Naive thymus-derived CD4-positive, alpha-beta T cell (primary cell): ENCODE measurements at places on chromosomes 11 and 22.

DNA sequence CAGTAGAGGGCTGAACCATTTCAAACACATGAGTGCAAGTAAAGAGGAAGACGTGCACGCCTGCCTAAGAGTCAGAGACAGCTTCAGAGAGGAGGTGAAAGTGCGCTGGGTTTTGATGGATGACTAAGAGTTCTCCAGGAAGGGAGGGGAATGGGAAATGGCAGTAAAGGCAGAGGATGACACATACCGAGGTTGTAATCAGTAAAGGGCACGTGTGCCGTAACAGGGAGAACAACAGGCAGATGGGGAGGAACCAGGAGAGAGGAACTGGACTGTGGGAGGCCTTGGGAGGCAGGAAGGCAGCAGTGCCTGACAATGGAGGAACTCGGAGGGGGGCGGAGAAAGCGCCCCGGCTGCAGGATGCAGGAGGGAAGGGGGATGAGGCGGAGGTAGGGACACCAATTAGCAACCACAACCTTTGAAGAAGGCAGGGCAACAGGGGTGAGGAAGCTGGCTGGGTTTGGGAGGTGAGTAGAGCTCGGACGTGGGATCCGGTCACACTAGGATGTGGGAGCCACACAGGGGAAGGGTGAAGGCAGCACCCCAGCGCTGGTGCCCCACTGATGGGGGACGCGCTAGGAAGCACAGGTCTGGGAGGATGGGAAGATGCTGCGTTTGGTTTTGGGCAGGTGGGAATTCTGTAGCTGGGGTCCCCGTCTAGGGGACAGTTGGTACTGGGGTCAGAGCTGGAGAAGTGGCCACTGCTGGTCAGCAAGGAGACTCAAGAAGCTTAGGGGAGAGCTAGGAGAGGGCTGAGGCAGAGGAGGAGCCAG lies 67.4 kb downstream of the SCUBE1 start:
- DNase-seq, result no peak

DNA sequence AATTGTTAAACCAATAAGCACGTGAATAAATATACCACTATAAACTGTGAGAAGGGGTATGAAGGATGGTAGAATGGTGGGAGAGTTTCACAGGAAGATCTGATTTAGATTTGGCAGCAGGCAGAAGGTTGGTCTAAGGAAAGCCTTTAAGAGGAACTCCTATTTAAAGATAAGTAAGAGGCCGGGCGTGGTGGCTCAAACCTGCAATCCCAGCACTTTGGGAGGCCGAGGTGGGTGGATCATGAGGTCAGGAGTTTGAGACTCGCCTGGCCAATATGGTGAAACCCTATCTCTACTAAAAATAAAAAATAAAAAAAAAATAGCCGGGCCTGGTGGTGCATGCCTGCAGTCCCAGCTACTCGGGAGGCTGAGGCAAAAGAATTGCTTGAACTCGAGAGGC lies 45.8 kb upstream of the CXCR5 start:
- DNase-seq, result no peak

DNA sequence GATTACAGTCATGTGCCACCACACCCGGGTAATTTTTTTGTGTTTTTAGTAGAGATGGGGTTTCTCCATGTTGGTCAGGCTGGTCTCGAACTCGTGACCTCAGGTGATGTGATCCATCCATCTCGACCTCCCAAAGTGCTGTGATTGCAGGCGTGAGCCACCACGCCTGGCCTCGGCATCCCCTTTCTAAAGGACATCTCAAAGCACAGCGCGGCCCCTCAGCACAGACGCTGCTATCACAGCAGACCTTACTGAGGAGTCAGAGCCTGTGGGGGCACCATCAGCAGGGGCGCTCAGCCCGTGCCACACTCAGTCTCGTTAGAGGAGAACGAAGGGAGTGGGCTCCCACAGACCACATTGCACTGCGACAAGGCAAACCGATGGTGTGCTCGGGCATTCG lies 19.4 kb downstream of the CELSR1 start:
- DNase-seq, result no peak

DNA sequence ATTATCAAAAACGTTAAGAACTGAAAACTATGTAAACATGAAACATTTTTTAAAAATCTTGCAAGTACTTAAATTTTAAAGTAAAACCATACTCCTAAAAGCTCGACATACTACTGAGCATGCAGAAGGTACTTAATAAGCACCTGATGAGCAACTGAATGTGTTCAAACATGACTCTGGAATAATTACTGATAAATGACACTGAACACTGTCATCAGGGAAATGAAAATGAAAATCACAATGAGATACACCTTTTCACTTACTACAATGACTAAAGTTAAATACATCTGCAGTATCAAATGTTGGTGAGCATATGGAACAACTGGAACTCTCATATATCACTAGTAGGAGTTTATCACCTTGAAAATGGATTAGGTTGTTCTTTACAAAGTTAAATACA lies 65.2 kb downstream of the PICALM start:
- no peak for DNase-seq

DNA sequence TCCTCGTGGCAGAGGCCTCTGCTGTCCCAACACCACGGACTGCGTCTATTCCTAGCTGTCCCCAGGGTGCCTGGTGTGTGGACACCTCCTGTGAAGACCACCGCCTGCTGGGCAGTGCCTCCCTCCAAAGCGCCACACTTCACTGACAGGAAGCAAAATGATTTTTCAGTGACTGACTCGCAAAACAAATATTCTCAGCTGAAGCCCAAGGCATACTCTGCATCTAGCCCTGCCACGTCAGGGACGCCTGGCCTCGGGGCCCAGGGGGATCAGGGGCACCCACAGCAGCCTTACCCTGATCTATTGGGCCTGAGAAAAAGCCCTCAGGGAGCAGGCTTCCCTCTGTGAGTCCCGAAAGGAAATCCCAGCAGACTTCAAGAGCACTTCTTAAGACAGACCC lies 2.2 kb downstream of the BRD1 start:
- no peak for DNase-seq

GRCh38 chr11:6663794-6664469 lies 8.3 kb upstream of the DCHS1 start:
- DNase-seq, result no peak

DNA sequence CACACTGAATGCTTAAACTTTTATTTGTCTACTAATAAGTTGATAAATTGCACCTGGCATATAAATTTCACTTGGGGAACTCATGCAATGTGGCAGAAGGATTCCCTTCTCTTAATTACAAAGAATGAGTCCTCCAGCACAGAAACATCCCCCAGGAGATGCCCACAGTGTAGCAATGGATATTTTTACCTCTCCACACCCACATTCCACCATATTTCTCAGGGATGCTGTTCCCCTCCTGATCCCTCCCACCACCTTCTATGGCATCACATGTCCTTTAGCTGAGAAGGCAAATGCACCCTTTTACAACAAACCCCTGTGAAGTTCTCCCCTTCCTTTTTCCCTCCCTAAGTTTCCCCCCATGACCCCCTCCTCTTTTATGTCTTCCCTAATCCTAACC lies 56.1 kb upstream of the UBASH3B start:
- no peak for DNase-seq

DNA sequence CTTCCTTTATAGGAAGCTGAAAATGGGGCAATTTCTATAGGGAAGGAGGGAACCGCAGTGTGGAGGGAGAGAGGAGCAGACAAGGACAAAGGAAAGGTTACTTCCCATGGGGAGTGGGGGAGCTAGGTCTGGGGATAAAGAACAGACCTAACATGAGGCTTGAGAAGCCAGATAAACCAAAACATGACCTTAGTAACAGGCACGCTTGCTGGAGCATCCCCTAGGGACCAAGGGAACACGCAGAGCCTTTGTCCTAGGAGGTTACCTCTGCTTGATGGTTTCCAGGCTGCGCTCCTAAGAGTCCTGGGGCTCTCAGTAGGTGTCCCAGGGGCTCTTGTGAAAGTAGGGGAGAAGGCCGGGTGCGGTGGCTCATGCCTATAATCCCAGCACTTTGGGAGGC lies 271.4 kb upstream of the NCAM1 start:
- no peak for DNase-seq

GRCh38 chr22:48053973-48054372 lies 1291.5 kb downstream of the TBC1D22A start:
- no peak for DNase-seq

- no peak for DNase-seq
These were observed 109.6 kb upstream of the POU2AF2 start for GRCh38 chr11:111135778-111136570.

DNA sequence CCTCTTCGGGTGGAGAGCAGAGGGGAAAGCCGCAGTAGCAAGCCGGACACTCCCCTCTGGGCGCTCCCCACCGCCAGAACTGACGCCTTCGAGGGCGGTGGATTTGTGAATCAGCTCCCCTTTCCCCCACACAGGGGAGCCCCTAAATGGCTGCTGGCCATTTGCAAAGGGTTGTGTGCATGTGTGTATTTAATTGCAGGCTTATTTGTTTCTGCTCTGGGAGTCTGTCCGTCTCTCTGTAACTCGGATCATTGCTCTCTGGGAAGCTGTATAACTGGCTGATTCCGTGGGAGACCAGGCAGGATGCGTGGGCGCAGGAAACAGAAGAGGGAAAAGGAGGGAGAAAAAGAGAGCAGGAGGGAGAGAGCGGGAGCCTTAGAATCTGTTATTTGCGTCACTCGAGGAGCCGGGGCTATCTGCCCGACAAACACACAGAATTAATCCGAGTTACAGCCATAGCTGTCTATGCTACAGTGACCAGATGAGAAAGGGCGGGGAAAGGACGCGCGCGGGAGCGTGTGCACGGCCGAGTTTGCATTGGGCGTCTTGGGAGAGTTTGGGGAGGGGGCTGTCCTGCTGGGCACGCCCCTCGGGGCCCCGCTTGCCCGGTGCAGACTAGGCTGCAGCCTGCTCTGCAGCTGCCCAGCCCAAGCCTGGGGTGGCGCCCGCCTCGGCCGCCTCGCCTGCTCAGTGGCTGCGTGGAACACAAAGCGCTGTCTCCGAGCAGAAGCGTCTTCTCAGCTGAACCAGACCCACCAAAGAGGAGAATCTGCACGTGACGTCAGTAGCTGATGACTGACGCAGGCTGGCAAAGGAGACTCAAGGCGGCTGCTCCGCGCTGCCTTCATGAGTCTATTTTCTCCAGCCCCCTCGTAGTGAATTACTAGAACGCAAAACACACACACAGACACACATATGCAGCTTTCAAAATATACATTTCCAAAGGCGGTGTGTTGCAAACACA lies 105.3 kb upstream of the HSD17B12 start:
- no peak for DNase-seq

DNA sequence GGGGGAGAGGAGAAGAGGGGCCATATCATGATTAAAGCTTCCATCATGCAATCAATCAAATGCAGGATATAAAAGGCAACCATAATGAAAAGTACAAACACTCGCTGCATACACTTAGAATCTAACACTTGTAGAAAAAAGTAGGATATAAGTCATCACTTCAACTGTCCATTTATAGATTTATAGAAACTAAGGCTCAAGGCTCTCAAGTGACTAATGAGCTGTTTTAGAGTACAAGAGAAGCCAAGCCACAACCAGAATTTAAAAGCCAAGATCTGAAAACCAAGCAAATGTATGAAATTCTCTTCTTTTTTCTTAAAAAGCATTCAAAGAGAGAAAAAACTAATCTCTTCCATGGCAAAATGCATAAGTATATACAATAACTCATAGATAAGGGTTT lies 160.2 kb upstream of the BLID start:
- DNase-seq, result no peak

- no peak for DNase-seq
These were observed 55.7 kb upstream of the RASD2 start for GRCh38 chr22:35484651-35485556.

DNA sequence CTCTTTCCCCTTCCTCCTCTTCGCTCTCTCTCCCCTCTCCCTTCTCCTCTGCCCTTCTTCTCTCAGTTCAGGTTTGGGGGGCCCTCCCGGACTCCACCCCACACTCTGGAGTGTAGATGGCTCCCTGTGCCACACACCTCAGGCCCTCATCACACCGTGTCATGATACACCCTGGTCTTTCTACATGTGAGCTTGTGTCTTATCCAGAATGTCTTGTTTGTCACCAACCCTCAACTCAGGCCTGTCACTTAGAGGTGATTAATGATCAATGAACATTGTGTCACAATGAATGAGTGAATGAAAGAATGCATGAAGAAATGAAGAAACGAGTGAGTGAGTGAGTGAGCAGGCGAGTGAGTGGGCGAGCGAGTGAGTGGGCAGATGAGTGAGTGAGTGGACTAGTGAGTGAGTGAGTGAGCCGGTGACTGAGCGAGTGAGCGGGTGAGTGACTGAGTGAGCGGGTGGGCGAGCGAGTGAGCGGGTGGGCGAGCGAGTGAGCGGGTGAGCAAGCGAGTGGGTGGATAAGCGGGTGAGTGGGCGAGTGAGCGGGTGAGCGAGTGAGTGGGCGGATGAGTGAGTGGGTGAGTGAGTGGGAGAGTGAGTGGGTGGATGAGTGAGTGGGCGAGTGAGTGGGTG lies 33.8 kb downstream of the CAPN1 start:
- no peak for DNase-seq

GRCh38 chr11:94769880-94770279 lies 1.7 kb downstream of the AMOTL1 start:
- no peak for DNase-seq

GRCh38 chr11:46422588-46422987 lies 31.0 kb upstream of the CHRM4 start:
- DNase-seq, result no peak

GRCh38 chr11:58592760-58593472 lies 14.1 kb downstream of the ZFP91 start:
- no peak for DNase-seq
